ENCODE measurements at places on chromosomes 2 and 18.

GRCh38 chr18:49976795-49977560 is 163.6 kb upstream of the ACAA2 start:
- DNase-seq: no peak

- DNase-seq: peak; percentile 31
Observed at GRCh38 chr2:5690286-5690685, 1.9 kb upstream of the SOX11 start.

DNA sequence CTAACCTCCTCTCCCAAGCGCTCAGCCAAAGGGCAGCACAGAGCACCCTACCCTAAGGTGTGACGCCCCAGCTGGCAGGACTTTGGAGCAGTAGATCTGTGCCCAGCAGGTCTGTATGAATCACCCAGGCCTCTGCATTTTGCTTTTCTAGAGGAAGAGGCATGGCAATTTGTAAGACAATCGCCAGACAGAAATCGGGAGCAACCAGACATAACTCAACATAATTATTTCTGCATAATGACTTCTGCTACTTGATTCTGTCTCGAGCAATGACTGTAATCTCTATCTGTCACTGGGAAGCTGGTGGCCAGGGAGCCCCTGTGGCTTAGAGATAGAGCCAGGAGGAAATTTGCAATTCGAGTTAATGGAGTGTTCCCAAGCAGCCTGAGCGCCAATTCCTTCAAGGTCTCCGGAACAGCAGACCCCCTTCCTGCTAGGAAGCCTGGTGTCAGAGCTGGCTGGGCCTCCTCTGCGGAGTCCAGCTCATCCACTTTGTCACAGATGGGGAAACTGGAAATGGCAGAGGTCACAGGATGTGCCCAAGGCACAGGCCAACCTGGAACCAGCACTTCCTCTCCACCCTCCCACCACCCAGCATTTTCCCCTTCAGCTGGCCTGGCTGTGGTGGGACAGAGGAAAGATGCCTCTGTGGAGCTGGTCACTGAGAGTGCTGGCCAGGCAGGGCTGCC is 55.0 kb downstream of the ODC1 start:
- DNase-seq: peak; percentile 31

- no peak for DNase-seq
Observed at GRCh38 chr2:29691391-29691950, 229.9 kb downstream of the ALK start.

- peak; percentile 65 for DNase-seq
Observed at GRCh38 chr2:74843899-74844298, 10.0 kb downstream of the HK2 start.

DNA sequence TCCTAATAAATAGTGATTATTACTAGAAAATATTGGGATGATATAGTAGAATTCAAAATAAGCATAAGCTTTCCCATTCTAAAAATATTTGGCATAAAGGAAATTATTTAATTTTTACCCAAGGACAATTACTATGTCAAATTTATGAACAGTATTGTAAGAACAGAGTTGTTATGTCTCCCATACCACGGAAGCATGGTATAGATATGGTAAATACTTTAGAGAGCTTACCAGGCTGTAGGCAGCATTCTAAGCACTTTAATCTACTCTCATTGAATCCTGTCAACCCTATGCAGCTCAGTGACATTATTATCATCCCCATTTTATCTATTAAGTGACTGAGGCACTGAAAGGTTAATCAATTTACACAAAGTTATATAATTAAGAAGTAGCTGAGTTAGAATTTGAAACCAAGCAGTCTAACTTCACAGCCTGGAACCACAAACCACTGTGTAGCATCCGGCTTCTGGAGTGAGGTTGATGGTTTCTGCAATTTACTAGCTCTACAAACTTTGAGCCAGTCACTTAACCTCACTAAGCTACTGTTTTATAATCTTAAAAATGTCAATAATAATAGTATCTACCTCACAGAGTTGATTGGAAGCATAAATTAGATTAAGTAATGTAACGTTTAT is 323.7 kb downstream of the ARHGAP15 start:
- no peak for DNase-seq

DNA sequence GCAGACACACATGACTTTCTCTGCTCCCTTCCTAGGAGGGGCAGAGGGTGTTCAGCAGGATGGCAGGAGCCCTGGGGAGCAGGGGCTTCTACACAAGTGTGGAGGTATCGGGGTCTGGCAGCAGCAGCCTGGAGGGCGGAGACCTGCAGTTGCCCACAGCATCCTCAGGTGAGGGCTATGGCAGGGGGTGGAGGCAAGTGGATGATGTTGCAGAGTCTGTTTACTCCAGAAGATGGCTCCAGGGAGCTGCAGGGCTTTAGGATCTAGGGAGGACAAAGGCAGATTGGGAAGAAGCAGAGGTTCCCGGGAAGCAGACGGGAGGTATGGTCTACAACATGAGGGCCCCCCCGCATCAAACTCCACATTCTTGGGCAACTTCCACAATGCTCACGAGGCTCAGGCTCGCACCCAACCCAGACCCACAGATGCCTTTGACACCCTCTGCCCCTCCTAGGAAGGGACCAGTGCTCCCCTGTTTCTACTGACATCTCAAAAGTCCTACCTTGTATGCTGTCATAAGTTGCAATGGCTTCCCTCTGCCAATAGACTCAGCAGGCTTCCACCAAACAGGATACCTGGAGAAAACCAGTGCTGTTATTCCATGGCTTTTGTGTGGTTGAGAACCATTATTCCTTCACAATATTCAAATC is 12.0 kb upstream of the ATP6V1C2 start:
- peak; percentile 78 for DNase-seq

DNA sequence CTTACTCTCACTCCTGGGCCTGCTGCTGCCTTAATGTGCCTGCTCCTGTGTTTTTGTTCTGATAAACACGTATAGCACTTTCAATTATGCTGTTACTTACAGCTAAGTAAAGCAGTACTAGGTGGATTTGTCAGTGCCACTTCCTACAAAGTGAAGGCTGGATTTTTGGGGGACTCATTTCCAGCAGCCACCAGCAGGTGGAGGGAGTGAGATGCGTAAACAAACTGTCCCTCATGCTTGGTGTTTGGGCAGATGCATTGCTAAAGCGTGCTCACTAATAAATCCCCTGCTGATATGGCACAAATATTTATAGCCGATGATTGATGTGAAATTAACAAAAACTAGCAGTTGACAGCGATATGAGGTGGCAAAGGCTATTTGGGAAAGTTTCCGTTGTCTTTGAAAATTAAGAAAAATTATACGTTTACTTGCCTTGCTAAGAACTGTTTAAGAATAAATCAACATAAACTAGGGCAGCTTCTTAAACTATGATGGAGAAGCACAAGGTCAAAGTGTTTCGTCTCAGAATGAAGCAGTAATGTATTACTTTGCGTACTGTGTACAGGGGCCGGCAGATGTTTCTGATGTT is 101.7 kb downstream of the AGAP1 start:
- DNase-seq: peak; percentile 81

DNA sequence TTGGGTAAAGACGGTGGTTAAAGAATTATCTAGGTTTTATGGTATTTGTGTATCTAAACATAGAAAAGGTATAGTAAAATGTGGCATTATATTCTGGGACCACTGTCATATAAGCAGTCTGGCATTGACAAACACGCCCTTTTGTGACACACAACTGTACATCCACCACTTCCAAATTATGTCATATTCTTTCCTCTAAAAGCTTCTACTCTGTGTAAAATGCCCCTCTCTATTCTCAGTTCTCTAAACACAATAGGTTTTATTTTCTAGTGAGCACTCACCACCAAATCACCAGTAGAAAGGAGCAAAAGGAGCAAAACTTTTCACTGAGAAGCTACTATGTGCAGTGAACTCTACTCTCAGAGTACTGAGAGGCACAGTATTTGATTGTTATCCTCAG is 88.1 kb upstream of the PIEZO2 start:
- no peak for DNase-seq

DNA sequence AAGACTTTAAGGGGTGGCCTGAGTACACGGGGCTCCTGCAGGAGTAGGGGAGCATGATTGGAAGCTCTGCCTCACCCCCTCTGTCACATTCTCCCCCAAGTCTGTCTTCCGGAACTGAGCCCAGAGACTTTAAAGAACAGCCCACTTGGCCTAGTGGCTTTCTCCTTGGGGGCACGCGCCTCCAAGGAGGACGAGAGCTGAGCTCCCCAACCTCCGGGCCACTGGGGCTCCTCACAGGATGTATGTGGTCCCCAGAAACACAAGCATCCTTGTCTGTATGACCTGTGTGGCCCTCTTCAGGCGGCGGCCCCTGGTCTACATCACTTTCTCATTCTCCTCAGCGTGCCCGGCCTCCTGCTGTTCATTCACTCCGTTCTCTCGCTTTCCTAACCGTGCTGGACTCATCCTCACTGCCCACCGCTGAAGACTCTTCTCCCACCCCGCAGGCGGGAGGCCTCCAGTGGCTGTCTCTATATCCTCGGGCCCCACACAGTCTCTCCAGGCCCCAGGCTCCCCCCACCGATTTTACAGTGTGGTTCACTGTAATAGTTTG is 23.7 kb downstream of the KCNF1 start:
- no peak for DNase-seq

- DNase-seq: no peak
Observed at GRCh38 chr18:10051877-10052631, 138.2 kb downstream of the VAPA start.

DNA sequence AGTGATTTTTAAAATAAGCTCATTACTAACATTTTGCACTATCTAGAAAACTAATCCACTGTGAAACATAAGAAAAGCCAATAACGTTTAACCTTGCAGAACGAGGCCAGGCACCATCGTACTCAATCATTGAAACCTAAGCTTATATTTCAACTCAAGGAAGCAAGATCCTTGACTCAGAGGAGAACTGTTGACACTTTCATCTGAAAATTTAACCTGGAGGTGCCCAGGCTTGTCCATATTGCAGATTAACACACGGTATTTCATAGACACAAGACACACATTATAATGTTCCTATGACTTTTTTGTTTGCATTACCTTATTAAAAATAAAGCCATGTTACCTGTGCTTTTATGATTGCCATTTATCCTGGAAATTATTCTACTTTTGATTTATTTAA is 89.6 kb downstream of the ZNF385B start:
- no peak for DNase-seq
